ENCODE measurements at places on chromosomes 11 and 22.

DNA sequence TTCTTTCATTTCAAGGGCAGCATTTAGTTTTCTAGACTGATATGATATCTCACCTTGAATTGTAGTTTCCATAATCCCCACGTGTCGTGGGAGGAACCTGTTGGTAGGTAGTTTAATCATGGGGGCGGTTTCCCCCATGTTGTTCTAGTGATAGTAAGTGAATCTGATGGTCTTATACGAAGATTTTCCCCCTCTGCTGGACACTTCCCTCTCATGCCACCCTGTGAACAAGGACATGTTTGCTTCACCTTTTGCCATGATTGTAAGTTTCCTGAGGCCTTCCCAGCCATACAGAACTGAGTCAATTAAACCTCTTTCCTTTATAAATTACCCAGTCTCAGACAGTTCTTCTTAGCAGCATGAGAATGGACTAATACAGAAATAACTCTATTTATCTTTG is 851.1 kb upstream of the FAT3 start:
- no peak for DNase-seq

- DNase-seq: no peak
Observed at GRCh38 chr11:121551463-121551862, 98.7 kb upstream of the SORL1-AS1 start.

- no peak for DNase-seq
Observed at GRCh38 chr22:30247974-30248373, 1.4 kb upstream of the LIF start.

GRCh38 chr11:129163714-129164164 is 28.4 kb downstream of the ARHGAP32 start:
- no peak for DNase-seq

- DNase-seq: no peak
Observed at GRCh38 chr11:64711956-64712362, 11.0 kb downstream of the NRXN2 start.

DNA sequence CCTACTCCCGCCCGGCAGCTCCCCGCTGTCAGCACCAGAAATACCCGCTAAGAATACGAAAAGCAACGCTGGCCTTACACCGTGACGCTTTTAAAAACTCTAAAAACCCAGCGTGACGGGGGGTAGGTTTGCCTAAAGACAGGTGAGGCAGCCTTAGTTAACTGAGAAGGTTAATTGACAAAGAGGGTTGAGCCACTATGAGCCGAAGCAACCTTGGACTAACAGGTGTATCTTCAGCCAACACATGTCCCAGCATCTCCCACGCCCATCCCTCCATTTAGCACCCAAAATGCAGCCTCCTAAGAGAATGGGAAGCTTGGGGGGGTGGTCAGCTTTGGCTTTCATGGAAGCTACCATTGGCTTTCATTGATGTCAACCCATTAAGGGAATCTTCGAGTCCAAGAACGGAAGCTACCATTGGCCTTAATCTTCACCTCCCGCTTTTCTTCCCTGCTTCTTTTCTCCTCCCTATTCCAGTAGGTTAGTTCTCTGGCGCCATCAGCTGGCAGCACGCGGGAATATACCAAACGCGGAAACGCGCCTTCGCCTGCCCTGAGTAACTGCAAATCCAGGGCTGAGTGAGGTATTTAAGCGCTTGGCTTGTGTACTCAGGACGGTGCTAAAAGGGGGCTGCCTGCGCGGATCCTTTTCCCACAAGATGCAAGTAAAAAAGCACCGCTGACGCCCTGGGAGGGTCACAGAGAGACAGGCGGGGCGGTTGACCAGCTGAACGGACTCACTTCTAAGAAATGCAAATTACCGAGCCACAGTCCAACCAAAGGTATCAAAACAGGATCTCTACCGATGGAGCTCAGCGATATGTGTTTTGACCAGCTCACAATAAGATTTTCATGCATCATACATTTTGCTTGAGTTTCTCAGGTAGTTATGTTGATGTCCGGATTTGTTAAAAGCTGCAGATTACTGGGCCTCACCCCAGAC is 38.5 kb upstream of the GLYATL1 start:
- no peak for DNase-seq

- no peak for DNase-seq
Observed at GRCh38 chr11:19509215-19509614, 203.4 kb upstream of the NAV2 start.

DNA sequence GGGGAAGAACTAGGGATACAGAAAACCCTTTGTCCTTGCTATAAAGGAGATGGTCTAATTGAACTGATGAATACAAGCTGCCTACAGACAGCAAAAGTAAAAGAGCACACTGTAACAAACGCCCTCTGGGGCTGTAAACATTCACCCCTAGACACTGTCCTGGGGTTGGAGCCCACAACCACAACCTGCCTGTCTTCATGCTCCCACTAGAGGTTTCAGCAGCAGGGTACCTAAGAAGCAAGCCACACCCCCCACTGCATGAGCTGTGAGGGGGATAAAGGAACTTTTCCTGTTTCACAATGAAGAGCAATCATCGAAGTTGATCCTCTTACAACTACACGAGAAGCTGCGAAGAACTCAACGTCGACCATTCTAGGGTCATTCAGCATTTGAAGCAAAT is 90.5 kb upstream of the LUZP2 start:
- no peak for DNase-seq

DNA sequence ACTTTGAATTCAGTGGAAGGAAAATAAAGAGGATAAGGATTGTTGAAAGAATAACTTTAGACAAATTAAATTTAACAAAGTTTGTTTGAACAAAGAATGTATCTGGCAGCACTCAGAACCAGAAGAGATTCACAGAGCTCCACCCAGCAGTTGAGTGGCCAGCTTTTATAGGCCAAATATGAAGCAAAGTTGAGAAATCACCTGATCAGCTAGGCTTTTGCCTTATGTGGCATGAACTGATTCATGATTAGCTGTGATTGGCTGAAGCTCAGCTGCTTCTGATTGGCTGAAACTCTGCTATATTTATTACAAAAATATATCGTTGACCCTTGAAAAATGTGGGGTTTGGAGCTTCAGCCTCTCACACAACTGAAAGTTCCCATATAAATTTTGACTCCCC is 62.6 kb downstream of the PIWIL4 start:
- DNase-seq: no peak

DNA sequence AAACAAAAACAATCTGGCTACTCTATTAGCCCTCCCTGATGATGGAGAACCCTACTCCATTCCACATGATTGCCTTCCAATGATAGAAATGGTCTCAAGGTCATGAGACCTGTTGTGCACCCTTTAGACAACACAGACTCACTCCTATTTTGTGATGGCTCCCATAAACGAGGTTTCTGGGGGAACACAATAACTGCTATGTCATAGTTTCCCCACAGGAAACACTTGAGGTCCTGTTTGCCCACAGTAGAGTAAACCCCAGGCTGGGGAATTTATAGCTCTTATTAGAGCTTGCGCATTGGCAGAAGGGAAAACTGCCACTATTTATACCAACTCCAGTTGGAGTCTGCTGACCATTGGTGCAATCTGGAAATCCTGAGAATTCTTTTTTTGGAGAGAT is 28.7 kb downstream of the MIF start:
- DNase-seq: no peak

- no peak for DNase-seq
Observed at GRCh38 chr11:128093689-128094088, 493.7 kb downstream of the ETS1 start.

DNA sequence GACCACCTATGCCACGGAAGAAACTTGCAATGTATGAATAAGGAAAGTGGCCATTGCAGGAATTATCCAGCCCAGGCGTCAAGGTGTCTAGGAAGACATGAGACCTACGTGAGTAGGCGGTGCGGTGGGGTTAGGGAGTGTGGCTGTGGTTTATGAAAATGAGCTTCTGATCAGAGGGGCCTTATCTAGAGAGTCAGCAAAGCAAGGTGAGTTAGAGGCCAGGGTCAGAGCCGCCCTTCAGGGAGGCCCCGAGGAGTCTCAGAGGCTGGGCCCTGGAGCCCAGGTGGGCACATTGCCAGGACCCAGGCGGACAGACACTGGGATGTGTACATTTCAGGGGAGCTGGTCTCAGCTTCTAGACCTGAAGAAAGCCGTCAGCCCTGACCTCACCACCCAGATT is 13.8 kb upstream of the LINC01488 start:
- no peak for DNase-seq

DNA sequence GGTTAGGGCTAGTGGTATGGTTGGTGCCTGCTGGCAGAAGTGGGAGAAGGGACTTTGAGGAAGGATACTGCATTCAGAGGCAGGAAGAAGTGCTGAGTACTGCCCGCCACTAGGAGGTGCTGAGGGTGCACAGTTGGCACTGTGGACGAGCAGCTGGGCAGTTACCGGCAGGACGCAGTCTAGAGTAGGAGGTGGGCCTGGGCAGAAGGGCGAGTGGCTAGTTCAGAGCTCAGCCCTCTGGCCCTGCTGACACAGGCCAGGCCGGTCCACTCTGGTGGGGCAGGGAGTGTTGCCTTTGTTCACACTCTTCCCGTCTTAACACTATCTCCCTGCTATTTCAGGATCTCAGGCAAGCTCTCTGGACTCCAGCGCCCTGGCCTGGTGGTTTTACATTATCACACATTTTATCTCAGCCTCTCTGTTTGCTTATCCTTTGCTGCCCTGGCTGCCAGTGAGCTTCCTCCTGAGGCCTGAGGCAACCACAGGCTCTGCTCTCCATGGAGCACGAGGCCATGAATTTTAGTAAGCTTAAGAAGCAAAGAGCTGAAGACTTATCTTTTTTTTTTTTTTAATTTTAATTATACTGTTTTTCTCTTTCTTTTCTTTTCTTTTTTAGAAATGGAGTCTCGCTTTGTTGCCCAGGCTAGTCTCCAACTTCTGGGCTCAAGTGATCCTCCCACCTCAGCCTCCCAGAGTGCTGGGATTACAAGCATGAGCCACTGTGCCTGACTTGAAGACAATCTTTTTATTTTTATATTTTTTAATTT is 26.9 kb downstream of the SNAP29 start:
- peak; percentile 66 for DNase-seq

DNA sequence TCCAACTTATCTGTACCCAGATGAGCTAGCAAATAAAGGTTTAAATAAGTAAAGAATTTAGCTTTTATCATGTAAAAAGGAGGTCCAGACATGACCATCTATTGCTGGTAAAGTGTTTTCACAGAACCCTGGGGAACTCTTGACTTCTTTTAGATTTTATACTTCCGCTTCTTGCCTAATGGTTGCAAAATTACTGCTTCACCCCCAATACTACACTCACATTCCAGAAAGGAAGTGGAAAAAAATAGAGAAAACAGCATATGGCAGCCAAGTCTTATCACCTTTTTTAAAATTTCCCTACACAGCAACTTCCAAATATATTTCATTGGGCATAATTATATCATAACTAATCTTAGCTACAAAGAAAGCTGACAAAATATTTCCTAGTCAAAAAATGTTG is 12.1 kb downstream of the BBOX1 start:
- DNase-seq: no peak

GRCh38 chr11:21037850-21038249 is 368.5 kb downstream of the NELL1 start:
- no peak for DNase-seq

- no peak for DNase-seq
Observed at GRCh38 chr22:27097933-27098332, 440.5 kb downstream of the MIAT start.

DNA sequence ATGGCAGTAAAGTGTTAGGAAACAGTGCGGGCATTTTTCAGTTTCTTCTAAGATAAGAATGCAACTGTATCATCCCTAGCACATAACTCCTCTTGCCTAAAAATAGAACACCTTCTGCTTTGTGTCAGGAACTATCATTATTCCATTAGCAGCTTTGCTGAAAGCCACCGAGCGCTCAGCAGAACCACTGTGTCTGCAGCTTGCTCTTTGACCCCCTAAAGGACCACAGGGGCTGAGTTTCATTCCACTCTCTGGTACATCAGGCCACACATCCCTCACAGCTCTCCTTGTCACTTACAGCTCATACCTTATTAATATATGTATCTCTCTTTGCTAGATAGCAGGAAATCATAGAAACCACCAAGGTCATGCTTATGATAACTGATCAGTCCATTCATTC is 360.2 kb downstream of the KCNA4 start:
- no peak for DNase-seq

DNA sequence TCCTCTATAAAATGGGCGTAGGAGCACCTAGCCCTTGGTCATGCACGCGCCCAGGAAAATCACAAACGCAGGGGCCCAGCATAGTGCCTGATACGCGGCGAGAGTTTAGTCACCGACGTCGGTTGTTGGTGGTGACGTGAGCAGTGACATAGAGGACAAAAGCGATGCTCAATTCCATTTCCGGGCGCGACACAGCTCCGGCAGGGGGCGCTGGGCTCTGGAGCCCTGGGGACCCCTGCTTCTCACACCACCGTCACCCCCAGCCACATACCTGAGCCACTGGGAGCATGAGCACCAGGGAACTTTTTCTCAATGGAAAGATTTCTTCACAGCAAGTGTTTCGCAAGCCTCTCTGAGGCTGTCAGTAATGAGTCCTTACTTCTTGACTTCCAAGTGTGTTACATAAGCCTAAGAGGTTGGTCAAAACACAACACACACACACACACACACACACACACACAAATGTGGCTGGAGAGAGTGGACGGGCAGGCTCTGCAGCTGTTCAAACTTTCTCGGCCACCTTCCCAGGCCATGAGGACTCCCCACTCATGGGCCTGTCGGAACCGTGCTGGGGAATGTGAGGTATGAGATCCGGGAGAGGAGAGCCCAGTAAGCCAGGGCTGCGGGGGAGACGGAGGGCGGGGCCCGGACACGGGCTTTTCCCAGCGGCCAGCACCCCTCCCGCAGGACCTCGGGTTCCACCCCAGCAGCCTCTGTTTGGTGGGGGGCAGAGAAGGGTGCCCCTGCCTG is 36.9 kb upstream of the LINC01488 start:
- DNase-seq: no peak

- DNase-seq: no peak
Observed at GRCh38 chr11:15613251-15613650, 498.5 kb downstream of the INSC start.

DNA sequence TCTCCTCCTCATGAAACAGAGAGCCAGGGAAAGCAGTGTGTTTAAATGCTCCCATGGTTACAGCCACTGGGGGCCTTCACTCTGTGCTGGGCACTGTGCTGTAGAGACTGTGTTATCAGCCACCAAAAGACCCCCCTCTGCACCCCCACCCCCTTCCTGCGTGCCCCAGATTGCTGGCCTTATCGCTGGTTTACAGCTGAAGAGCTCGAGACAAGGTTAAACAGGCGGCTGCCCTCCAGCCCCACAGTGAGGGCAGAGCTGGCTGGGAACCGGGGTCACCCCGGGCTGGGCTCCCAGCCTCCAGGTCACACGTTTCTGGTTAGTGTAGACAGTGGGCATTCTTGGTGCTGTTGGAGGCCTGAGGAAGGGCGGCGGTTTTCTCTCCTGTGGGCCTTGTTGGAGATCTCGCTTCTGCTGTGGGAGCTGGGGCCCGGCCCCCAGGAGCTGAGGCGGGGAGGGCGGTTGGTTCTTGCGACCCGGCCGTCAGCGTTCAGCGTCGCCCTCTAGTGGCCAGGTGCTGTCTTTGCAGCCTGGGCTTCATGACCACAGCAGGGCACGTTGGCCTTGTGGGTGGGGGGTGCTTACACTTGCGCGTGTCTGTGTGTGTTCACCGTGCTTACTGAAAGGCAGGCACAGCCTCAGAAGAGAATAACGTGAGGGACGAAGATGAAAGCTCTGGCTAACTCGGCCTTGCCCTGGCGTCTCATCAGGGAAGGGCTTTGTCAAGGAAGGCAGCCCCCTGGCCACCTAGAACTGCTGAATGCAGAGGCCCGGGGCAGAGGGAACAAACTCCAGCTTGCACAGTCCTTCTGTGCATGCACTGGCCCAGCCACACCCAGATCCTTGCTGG is 40.8 kb downstream of the TBC1D22A start:
- peak; percentile 85 for DNase-seq

- no peak for DNase-seq
Observed at GRCh38 chr11:10619131-10619680, 50.7 kb upstream of the LYVE1 start.

Data from activated CD8-positive, alpha-beta memory T cell treated with anti-CD3 and anti-CD28 coated beads for 24 hours (primary cell).